ENCODE measurements at places on chromosomes 3 and 15. TPM values are rescaled to one million over a fixed set of nuclear protein-coding genes. Genes with fewer than 3 reads are reported as not detected.

Gene ANKRD63
- total RNA-seq: not detected

Gene SLC27A2
- total RNA-seq: 45.3 TPM

Gene FBXW12
- not detected for total RNA-seq

Gene IL17RE
- total RNA-seq: 2.4 TPM

Gene FBXL2
- not detected for total RNA-seq

Gene TLNRD1
- total RNA-seq: 37.0 TPM

Gene PTX3
- not detected for total RNA-seq

Gene ADGRG7
- total RNA-seq: not detected

Gene CACNA2D3
- total RNA-seq: not detected

Gene TRIM42
- not detected for total RNA-seq

Gene RNF111
- total RNA-seq: 48.2 TPM

Gene UROC1
- not detected for total RNA-seq

Gene VILL
- total RNA-seq: 18.4 TPM

Gene SHC4
- 1.6 TPM for total RNA-seq

Gene LMLN
- total RNA-seq: 2.5 TPM

Gene CNTN6
- total RNA-seq: not detected

Gene LEKR1
- total RNA-seq: 0.59 TPM

Gene GOLGA8G
- total RNA-seq: not detected

Gene GOLGA8M
- 3.8 TPM for total RNA-seq

Gene SLC12A8
- total RNA-seq: 0.15 TPM

Gene STT3B
- 181 TPM for total RNA-seq

Gene HCLS1
- total RNA-seq: 383 TPM

All from T-helper 1 cell treated with Interleukin-12 subunit alpha and Interleukin-12 subunit beta and Interleukin-4 antibody, amounts not matched to agents 30 ng/mL and 1 ng/mL, for 36 hours (primary cell).